ENCODE measurements at places on chromosomes 6 and 20.

GRCh38 chr6:36499918-36500317 lies 47.4 kb downstream of the STK38 start:
- no peak for DNase-seq

DNA sequence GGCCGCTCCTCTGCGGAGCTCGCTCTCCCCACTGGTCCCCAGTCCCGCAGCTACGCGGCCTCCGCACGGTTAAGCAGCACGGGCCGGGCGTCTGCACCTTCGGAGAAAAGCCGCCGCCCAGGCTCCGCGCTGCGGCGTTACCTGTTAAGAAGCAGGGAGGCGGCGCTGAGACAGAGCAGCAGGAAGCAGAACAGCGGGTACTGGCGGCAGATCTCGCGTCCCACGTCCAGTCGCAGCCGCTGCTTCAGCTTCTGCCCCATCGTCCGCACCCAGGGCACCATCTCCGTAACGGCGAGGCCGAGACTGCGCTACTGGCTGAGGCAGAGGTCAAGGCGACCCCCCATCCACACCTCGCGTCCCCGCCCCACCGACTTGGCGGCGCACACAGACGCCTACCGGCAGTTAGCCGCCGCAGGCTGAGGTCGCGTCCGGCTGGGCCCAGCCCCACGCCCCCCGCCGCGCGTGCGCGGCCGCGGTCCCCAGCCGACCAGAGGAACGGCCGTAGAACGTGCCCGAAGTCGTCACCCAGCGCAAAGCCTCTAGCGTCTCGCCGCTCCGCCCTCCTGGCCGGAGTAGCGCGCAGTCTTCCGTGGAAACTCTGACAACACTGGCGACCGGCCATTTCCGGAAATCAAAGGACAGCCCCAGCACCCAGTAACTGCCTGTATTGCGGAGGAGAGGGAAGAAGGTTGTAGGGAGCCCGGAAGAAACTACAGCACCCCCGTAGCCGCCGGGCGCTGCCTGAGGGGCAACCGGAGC lies at the start of gene SNX14:
TSS of gene SNX14 (minus strand) at position 421 of the 759 bp plus-strand sequence. CDS start at position 281, 140 bp downstream.
- DNase-seq = peak; percentile 98

- DNase-seq = no peak
These were observed 758.3 kb downstream of the HDGFL1 start for GRCh38 chr6:23327621-23328020.

GRCh38 chr20:4880051-4880450 lies 121.3 kb downstream of the SLC23A2 start:
- DNase-seq = no peak

DNA sequence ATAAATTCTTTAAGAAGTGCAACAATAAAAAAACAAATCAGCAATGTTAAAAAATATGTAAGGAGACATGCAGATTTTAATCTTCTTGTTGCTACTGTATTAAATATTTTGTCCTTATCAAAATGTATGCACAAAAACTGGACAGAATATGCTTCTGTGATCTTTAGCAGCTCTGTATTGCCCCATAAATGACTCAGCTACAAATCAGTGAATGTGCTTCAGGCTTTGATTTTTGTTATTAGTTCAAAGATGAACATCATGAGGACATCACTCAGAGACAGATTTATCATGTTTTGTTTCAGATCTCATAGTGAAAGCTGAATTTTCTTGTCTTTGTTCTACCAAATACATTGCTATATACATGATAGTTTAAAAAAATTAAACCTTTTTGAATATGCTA lies 312.4 kb downstream of the GRIK2 start:
- DNase-seq = no peak

GRCh38 chr6:149035766-149036165 lies 281.7 kb upstream of the TAB2 start:
- no peak for DNase-seq

DNA sequence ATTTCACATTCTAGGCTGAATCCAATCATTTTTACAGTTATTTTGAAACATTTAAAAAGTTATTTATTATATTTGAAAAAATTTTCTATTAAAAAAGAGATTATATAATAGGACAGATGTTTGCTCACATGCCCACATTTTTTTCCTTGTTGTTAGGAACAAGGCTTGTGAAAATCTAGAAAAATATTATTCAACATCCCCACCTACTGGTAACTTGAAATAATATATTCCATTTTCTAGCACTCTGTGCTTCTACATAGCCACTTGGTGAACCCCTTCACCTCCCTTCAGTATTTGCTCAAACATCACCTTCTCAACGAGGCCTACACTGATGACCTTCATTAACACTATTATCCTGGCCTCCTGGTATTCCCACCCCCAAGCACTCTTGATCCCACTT lies 18.3 kb upstream of the GPRC6A start:
- peak; percentile 77 for DNase-seq

GRCh38 chr6:225121-225721 lies 67.1 kb upstream of the DUSP22 start:
- DNase-seq = no peak

DNA sequence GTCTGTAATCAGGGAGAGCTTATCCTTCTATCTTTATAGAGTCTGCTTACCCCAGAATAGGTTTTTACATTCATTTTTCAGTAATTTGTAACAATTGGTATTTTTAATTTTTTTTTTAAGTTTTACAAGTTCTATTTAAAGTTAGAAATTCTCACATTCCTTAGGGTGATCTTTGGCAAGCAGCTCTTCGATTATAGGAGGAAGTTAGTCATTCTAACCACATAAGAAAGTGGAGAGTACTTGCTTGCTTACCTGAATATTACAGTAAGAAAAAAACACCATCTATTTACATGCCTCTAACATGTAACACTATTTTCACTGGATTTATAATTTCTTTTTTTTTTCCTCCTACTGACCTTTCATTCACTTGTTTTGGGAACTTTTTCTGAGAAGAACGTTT lies 6.7 kb downstream of the TSHZ2 start:
- no peak for DNase-seq

GRCh38 chr6:109872968-109873545 lies 105.1 kb upstream of the GPR6 start:
- no peak for DNase-seq

GRCh38 chr6:108757357-108757756 lies 90.9 kb upstream of the ARMC2 start:
- DNase-seq = no peak

- DNase-seq = no peak
These were observed 34.0 kb upstream of the SH3BGRL2 start for GRCh38 chr6:79597155-79597554.

DNA sequence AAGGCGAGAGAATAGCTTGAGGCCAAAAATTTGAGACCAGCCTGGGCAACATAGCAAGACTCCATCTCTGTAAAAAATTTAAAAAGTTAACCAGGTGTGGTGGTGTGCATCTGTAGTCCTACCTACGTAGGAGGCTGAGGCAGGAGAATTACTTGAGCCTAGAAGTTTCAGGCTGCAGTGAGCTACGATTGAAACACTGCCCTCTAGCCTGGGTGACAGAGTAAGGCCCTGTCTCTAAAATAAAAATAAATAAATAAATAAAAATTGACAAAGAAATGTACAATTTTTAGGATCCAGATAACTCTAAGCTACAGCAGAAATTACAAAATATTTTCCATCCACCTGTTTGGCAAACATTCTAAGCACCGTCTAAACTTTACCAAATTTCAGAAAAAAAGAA lies 941.0 kb upstream of the ADGRB3 start:
- no peak for DNase-seq

- DNase-seq = no peak
These were observed 137.9 kb downstream of the AGPAT4 start for GRCh38 chr6:161135695-161136591.
